CD4-positive, alpha-beta T cell (primary cell): ENCODE measurements at places on chromosomes 16 and 17.

DNA sequence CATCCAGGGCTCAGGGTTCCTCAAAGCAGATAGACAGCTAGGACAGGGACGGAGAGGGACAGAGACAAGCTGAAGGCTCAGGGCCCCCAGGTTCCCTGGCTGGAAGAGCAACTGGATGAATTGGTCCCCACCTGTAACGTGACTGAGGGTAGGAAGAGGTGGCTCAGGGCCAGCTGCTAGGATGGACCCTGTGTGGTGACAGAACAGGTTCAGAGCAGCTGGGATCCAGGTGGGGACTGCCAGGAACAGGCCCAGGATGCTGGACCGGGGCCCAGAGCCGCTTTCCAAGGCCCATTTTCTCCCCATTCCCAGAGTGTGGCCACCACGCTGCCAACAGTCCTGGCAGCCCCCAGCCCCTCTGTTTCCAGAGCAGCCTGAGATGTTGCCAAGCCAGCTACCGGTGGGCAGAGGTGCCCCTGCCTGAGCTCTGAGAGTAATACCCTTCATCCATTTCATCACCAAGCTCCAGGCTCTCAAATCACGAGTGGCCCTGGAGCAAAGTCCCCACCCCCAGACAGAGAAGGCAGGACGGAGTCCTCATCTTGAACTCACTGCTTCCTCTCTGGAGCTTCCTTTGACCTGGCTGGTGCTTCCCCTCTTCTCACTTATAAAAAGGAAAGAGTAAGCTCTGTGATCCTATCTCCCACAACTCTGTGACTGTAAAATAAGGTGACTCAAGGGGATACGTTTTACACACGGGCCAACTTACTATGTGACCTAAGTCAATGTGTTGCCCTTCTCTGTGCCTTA lies 79.6 kb downstream of the TMEM132E start:
- peaks cover 2% of the 10 kb centered on the region for H3K27me3 ChIP-seq
- no peaks in the 10 kb centered on the region for H3K36me3 ChIP-seq
- H3K4me1 ChIP-seq, result no peaks in the 10 kb centered on the region
- DNase-seq, result no peak

GRCh38 chr17:79633993-79634813 lies 23.4 kb upstream of the RBFOX3 start:
- no peaks in the 10 kb centered on the region for H3K36me3 ChIP-seq
- no peak overlapping the region for H3K27ac ChIP-seq
- H3K27me3 ChIP-seq, result peaks cover 27% of the 10 kb centered on the region
- no peak for DNase-seq

- no peaks in the 10 kb centered on the region for H3K4me1 ChIP-seq
- no peak for DNase-seq
- no peak overlapping the region for H3K27ac ChIP-seq
- H3K4me3 ChIP-seq, result no peak overlapping the region
- H3K36me3 ChIP-seq, result no peaks in the 10 kb centered on the region
- no peaks in the 10 kb centered on the region for H3K27me3 ChIP-seq
Observed at GRCh38 chr16:78230832-78231231, 131.4 kb downstream of the WWOX start.

DNA sequence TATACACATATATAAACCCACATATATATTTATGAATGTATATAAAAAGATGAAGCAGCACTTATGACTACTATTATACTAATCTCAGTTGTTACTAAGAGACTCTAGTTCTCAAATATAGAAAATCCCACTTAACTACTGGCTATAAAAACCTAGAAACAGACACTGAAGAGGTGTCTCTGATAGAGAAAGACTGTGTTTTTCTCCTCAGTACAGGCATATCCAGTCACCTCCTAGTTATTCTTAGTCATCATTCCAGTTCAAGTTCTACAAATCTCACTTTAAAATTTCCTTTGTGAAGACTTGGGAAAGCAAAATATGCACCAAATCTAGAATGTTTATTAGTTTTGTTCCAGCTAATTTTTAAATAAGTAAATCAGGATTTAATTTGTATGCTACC lies 93.9 kb downstream of the STH start:
- H3K27ac ChIP-seq, result no peak overlapping the region
- peaks cover 10% of the 10 kb centered on the region for H3K4me1 ChIP-seq
- no peak for DNase-seq
- no peak overlapping the region for H3K4me3 ChIP-seq
- no peaks in the 10 kb centered on the region for H3K27me3 ChIP-seq

DNA sequence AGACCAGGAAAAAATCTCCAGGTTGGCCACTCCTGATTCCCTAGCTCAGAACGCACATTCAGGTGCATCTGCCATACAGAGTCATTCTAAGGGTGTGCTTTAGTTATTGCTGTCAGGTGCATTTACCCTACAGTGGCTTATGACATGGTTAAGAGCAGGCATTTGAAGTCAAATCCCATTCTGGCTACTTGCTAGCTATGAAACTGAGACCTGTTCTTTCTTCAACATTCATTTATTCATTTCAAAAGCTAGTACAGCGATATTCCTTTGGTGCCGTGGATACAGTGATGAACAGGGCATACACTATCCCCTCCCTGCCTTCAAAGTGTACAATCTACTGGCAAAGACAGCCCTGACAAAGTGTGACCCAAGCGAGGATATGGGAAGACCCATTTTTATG lies 508.3 kb downstream of the NPIPA7 start:
- no peak overlapping the region for H3K27ac ChIP-seq
- no peak for DNase-seq
- H3K4me1 ChIP-seq, result no peaks in the 10 kb centered on the region
- no peaks in the 10 kb centered on the region for H3K27me3 ChIP-seq
- H3K36me3 ChIP-seq, result no peaks in the 10 kb centered on the region

GRCh38 chr17:17525311-17525710 lies 29.1 kb upstream of the RASD1 start:
- no peak for DNase-seq
- no peaks in the 10 kb centered on the region for H3K4me1 ChIP-seq
- no peak overlapping the region for H3K27ac ChIP-seq
- no peak overlapping the region for H3K4me3 ChIP-seq

DNA sequence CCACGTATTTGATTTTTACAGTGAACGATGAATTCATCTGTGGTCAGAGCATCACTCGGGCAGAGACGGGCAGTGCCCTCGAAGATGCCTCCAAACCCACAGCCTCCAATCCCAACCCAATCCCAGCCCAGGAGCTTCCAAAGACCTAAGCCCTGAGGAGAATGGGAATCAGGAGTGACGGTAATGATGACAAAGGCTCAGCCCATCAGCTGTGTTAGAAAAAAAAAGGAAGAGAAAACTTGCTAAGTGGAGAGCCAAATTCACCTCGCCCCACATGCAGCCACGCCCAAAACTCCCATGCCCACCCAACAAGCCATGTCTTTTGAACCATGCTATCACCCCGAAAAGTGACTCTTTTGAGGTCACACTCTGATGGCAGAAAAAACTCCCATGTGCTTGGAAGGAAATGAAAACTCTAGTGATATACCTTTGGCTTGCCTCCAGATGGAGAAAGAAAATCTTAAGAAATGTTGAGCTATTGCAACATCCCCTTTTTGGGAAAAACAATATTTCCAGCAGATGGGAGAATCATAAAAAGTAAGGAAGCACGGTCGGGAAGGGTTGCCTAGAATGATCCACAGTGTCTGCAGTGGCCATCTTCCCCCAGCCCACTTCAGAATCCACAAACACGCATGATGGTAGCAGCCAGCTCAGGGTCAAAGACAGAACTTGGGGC lies 37.7 kb downstream of the XYLT1 start:
- no peak overlapping the region for H3K27ac ChIP-seq
- H3K27me3 ChIP-seq, result no peaks in the 10 kb centered on the region

DNA sequence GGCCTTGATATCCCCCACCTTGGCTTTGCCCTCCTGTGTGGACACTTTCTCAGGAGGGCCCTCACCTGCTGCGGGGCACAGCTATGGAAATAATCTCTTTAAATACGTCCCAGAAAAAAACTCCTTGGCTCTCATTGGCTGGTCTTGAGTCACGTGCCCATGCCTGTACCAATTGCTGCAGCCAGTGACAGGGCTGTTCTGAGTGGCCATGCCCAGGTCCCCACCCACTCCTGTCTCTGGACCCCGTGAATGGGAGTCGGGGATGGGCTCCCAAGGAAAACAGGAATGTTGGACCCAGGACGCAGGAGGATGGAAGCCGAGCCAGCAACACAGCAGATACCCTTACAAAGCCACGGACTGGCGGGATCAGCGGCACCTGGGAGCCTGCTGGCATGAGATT lies 53.1 kb upstream of the CDR2 start:
- H3K27me3 ChIP-seq, result no peaks in the 10 kb centered on the region
- H3K27ac ChIP-seq, result no peak overlapping the region
- H3K36me3 ChIP-seq, result peaks cover 27% of the 10 kb centered on the region
- H3K4me1 ChIP-seq, result no peaks in the 10 kb centered on the region
- DNase-seq, result no peak

DNA sequence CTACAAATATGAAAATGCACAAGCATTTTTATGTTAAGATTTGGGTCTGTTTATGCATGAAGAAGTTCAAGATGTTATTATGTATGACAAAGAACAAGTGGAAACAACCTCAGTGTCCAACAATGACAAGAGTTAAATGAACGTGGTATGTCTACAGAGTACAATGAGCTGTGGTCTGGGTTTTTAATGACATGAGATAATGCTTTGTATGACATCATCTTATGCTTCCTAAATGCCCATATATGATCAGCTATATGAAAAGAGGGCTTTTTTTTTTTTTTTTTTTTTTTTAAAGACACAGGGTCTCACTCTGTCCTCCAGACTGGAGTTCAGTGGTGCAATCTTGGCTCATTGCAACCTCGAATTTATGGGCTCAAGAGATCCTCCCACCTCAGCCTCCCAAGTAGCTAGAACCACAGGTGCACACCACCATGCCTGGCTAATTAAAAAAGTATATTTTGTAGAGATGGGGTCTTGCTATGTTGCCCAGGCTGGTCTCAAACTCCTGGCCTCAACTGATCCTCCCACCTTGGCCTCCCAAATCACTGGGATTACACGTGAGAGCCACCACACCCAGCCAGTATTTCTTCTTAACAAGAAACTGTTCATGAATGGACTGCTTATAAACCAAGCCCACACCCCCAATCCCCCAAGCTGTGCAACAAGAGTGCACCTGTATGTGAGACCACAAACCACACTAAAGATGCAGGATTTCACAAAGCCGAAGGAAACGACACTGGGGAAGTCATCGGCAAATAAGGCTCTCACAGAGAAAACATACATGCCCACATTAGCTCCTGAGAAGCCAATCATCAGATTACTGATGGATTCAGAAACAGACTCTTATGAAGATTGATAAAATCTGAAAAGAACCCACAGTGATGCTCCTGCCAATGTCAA lies 114.5 kb downstream of the CPPED1 start:
- H3K27me3 ChIP-seq, result no peaks in the 10 kb centered on the region
- no peaks in the 10 kb centered on the region for H3K36me3 ChIP-seq
- H3K4me1 ChIP-seq, result peaks cover 5% of the 10 kb centered on the region
- no peak overlapping the region for H3K4me3 ChIP-seq
- no peak overlapping the region for H3K27ac ChIP-seq

DNA sequence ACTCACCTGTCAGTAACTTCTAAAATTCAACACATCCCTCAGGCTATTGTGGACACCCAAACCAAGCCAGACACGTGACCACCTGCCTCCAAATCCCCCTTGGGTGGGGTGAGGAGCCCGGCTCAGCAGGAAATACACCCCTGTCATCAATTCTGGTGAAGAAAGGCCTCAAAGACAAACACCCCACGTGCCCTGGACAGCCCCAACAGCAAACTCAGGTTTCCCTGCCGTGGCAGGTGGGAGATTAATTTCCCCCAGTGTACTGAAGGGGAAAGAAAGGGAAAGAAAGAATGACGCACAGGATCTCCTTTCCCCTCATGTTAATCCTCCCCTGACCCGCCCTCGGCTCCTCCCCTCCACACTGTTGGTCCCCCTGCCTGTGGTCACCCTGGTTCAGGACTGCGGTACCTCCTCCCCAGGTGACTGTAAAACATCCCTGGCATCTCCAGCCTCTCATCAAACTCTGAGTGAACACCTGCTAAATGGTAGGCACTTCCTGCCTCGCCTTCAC lies 98.3 kb downstream of the ZNF423 start:
- peaks cover 33% of the 10 kb centered on the region for H3K27me3 ChIP-seq
- H3K36me3 ChIP-seq, result no peaks in the 10 kb centered on the region
- no peak overlapping the region for H3K27ac ChIP-seq
- no peak overlapping the region for H3K4me3 ChIP-seq

DNA sequence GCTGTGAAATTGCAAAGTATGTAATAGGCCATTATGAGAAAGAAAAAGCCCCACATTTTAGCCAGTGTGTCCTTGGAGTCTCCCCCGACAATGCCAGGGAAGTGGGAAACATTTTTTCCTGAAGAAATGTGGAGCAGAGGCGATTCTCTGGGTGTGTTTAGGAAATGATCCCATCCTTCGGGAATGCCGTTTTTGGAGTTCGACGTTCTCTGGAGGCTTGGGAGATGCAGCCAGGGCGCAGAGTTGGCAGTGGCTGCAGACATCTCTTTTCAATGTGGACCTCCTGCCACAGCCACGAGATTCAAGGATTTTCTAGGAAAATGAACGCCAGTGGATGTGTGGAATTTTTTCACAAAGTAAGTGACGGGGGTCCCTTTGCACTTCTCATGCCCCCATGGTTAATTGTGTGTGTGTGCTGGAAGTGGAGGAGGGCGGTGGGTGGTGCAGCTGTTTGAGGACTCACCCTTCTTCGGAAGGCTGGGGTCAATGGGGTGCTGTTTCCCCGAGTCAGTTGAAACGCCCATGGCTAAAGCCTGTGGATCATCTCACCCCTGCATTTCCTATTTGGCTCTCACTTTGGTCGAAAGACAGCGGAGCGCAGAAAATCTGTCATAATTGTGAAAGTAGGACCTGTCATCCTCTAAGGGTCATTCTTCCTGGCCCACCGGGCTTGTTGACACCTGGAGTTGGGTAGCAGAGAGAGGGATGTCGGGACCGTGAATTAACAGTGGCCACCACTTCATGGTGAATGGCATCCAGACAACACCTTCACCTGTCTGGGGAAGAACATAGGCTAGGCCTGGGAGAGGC lies 73.2 kb downstream of the CMIP start:
- H3K4me3 ChIP-seq, result no peak overlapping the region
- peaks cover 10% of the 10 kb centered on the region for H3K36me3 ChIP-seq
- no peaks in the 10 kb centered on the region for H3K27me3 ChIP-seq
- DNase-seq, result no peak

DNA sequence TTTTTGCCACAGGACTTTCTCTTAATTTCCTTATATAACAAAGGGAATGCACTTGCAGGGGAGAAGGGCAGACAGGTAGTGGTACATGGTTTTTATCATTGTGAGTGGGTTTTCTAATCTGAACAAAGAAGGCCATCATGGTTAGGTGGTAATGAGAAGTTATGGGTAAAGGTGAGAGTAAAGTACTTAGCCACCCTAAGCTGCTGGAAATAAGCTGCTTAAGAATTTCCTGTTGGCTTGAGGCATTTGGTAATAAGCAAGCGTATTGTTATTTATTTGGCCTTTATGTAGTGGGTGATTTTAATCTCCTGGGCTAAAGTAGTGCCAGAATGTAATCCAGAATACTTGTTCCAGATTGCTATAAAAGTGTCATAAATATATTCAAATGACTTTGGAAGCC lies 27.1 kb downstream of the TAC4 start:
- H3K36me3 ChIP-seq, result peaks cover 75% of the 10 kb centered on the region
- H3K27me3 ChIP-seq, result no peaks in the 10 kb centered on the region
- H3K4me3 ChIP-seq, result no peak overlapping the region
- peaks cover 57% of the 10 kb centered on the region for H3K4me1 ChIP-seq

GRCh38 chr17:78412403-78412802 lies 34.0 kb downstream of the PGS1 start:
- H3K4me3 ChIP-seq, result no peak overlapping the region
- peaks cover 72% of the 10 kb centered on the region for H3K4me1 ChIP-seq
- no peaks in the 10 kb centered on the region for H3K27me3 ChIP-seq
- peak; percentile 15 for DNase-seq
